Fibroblast of skin of left biceps (primary cell): ENCODE measurements at places on chromosomes 3 and 15.

- no peak for DNase-seq
These were observed 74.2 kb upstream of the PROK2 start for GRCh38 chr3:71859123-71859519.

GRCh38 chr3:57160076-57160764 is 4.9 kb downstream of the IL17RD start:
- no peak for DNase-seq

- no peak for DNase-seq
These were observed 357.0 kb upstream of the ICE2 start for GRCh38 chr15:60835974-60836373.

GRCh38 chr3:59429198-59429597 is 379.4 kb upstream of the CFAP20DC start:
- no peak for DNase-seq

DNA sequence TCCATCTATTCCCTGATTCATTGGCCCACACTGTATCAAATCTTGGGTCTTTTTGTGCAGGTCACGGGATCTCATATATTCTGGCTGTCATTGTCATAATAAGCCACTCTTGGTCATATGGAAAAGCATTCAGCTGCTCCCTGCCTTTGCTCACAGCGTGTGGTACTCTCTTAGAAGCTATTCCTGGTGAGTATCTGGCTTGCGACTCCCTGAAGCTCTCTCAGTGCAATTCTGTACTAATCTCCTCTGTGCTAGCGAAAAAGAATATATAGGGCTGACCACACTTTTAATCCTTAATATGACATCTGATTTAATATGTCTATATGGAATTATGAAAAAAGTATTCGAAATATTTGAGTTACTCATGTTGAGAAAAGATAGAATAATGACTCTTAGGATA is 440.8 kb upstream of the GBE1 start:
- DNase-seq = no peak

GRCh38 chr3:124972457-124972856 is 37.9 kb upstream of the MUC13 start:
- no peak for DNase-seq

GRCh38 chr3:31086698-31087097 is 192.2 kb upstream of the GADL1 start:
- no peak for DNase-seq

GRCh38 chr3:121111914-121112612 is 204.1 kb downstream of the STXBP5L start:
- DNase-seq = no peak

DNA sequence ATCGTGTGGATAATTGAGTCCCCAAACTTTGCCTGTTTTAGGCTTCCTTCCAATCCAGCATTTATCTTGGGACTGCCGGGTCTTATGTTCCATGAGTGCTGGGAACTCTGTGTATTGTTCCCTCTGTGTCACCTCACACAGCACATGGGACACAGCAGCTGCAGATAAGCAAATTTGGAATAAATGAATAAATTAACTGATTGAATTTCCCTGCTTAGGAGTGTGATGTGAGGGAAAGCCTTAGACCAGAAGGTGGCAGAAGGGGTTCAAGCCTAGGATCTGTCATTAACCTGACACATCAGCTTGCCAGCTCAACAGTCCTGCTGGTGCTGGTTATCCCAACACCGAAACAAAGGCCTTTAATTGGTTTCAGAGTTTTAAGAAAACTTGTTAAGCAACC is 114.3 kb downstream of the OXSM start:
- no peak for DNase-seq

- DNase-seq = no peak
These were observed 5.1 kb downstream of the CHRD start for GRCh38 chr3:184384856-184385422.

DNA sequence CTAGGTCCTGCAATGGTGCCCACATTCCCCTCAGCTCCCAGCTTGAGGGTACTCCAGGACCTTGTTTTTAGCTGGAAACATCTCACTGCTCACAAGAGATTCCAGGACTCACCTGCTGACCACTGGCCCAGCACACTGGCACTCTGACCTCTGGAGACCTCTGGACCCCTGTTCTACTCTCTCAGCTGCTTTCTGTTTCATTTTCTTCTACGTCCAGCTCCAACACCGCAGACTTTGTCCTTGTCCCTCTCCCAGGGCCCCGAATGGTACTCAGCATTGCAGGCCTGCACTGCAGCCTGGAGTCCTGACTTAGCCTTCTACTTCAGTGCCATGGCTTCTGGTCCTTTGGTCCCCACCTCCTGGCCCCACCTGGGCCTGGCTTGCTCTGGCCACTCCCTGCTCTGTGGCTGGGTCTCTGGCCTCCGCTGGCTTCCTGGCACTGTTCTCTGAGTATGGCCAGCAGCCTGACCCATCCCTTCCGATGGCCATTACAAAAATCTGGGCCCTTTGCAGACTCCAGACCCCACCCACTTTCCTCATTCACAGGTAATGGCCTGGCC is 27.9 kb downstream of the KY start:
- DNase-seq = no peak

DNA sequence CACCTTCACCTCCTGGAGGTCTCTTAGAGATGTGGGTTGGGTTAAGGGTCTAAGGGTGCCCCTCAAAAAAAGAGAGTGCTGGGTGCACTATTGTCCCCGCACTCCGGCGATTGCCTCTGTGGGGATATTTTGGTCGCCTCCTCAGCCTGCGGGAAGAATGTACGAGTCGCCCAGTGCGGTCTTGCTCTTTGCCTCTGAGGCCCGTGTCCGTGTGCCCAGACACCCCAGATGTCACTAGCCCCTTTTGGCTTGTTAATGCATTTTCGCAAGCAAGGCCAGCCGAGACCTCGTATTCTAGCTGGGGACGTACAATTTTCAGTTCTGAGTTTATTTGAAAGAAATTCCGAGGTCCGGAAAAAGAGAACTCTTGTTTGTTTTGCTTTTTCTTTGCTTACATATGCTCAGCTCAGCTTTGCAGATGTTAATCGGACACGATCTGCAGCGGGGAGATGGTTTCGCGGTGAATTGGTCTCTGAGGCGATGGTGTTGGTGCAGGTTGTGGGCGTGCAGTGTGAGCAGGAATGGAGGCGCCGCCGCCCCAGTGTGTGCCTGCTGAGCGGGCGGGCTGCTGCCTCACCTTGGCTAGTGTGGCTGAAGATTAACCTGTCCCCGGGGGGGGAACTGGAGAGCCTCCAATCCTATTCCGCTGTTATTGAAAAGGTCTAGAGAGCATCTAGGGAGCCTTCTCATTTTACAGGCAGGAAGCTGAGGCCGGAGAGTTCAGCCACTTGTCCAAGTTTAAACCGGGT is 1.4 kb downstream of the ST6GAL1 start:
- no peak for DNase-seq

DNA sequence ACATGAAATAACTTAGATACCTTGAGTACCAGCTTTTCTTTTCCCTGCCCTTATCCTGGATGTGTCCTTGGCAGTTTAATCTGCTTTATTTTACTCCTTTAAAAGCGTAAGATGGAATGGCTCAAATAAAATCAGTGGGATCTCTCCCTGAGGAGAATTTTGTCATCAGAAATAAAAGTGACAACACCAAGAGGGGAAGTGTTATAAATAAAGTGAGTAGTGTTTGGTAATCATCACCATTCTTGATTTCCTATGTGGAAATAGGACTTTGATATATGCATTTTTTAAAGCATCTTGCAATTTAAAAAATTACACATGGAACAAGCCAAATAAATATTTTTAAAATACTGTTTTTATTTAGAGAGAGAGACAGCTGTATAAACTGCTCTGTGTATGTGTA is 76.5 kb downstream of the MBNL1 start:
- DNase-seq = no peak

DNA sequence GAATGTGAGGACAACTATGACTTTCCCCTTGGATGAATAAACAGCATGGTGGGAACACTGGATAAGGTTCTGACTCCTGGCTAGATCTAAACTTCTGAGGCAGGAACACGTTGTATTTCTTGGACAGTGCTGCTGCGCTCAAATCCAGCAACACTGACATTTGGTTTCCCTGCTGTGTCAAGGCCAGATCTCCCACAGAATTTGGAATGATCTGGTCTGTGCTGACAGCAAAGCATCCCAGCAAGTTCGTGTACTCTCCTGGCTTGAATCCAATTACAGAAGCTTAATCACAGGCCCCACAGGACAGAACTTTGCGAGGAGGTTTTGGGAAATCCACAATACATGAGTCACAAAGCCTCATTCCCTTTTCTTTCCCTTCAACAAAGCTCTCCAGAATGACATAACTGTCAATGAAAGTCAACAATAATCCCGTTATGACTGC is 92.5 kb downstream of the ADAMTS9 start:
- DNase-seq = peak; percentile 96
